ENCODE measurements at places on chromosomes 1 and 21.
A peak's percentile ranks its signal among the peaks of the same experiment; 100 is the strongest.

GRCh38 chr1:113515498-113515897 is 125.2 kb downstream of the MAGI3 start:
- no peak for DNase-seq

- peak; percentile 12 for DNase-seq
Measured at GRCh38 chr1:45009956-45010854, 919 bp downstream of the HECTD3 start.

DNA sequence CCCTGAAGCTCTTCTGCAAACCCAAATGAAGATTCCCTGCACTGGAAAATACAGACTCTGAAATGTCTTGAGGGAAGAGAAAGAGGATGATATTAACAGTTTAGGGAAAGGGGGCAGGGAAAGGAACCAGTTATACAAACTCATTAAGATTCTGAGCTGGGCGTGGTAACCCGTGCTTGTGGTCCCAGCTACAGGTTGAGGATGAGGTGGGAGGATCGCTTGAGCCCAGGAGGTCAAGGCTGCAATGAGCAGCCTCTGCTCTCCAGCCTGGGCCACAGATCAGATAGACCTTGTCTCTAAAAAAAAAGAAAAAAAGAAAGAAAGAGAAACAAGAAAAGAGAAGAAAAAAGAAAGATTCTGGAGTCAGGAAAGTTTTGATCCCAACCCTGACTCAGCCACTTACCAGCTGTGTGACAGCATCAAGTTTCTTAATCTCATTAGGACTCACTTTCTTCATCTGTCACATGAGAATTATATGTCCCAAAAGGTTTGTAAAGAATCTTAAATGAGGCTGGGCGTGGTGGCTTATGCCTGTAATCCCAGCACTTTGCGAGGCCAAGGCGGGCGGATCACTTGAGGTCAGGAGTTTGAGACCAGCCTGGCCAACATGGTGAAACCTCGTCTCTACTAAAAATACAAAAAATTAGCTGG is 53.9 kb downstream of the OPTC start:
- DNase-seq: no peak

GRCh38 chr1:114535401-114535800 is 24.4 kb upstream of the TRIM33 start:
- DNase-seq: no peak

- no peak for DNase-seq
Measured at GRCh38 chr1:64114012-64114525, 89.4 kb upstream of the UBE2U start.
